ENCODE measurements at places on chromosomes 13 and 19.
A peak's percentile ranks its signal among the peaks of the same experiment; 100 is the strongest.

DNA sequence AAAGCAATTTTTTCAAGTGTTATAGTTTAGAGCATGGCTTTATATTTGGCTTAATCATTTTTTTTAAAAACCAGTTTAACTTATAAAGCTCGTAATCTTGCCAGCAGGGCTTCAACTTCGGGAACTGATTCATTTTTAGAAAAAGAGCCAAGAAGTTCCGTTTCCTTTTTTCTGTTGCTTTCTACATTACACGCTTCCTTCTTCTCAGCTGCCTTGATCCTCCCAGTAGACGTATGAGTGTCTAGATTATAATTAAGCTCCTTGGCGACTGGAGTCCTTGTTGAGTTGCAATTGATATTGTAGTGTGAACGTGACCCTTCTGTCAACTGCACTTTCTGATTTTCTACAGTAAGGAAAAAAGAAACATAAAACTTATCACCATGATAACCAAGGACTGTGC, 497.2 kb downstream of the DIAPH3 start:
- no peak for DNase-seq

DNA sequence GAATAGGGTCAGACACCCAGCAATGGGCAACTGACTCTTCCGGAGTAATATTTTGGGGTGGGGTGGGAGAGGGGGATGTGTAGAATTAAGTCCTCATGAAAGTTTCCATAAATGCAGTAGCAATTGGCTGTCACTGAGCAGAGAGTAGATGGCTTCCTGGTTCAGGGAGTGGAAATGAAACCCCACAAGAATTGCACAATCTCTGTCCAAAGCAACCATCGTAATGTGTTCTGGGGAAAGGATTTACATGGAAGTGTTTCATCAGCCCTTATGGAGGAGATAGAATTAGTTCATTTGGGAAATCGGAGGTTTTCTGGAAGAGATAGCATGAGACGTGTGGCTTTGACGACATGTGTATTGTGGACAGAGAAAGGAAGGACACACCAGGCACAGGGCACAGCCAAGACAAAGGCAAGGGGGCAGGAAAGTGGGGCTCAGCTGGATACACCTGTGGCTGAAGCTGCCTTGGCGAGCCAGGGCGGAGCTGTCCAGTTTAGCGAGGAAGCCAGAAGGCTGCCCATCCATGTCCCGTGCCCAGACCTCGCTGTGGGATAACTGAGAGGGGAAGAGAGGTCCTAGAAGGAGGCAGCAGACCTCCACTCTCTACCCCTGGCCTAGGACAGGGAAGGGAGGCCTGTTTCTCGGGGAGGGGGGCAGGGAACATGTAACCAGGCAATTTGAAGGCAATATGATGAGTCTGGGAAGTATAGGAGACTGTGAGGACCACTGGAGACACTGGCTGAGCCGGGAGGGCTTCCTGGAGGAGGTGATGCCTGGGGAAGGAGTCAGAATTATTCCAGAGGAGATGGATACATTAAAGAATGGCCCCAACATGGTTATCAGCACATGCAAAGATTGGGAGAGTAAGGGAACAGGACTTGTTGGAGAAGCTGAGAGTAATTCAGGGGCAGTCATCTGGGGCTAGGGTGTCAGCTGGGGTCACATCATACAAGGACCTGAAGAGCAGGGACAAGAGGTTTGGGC, 2.6 kb upstream of the CLEC4G start:
- DNase-seq, result no peak

DNA sequence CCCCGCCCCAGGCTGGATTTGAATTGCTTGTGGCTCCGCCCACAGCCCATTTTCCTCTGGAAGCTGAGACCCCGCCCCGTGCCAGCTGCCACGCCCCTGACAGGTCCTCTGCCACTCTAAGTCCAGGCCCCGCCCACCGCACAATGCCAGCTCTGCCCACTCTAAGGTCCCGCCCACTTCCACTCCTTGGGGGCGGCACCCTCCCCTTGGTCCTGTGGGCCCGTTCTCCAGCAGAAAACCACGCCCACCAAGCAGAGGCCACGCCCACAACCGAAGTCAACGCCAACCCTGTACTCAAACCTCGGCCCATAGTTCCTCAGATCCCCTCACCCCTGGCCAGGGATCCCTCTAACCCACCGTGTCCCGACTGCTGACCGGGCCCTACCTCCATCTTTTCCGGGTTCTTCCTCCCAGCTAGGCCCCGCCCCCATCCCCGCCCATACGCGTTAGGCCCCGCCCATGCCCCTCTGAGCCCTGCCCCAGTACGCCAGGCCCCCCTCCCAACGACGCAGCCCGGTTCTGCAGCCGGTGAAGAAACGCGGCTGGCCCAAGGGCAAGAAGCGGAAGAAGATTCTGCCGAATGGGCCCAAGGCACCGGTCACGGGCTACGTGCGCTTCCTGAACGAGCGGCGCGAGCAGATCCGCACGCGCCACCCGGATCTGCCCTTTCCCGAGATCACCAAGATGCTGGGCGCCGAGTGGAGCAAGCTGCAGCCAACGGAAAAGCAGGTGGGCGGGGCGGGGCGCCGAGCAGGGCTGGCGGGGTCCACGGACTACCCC, 1.3 kb downstream of the HMG20B start:
- DNase-seq, result peak; percentile 95

- DNase-seq, result no peak
Measured at GRCh38 chr13:99572921-99573320, 71.6 kb downstream of the TM9SF2 start.

DNA sequence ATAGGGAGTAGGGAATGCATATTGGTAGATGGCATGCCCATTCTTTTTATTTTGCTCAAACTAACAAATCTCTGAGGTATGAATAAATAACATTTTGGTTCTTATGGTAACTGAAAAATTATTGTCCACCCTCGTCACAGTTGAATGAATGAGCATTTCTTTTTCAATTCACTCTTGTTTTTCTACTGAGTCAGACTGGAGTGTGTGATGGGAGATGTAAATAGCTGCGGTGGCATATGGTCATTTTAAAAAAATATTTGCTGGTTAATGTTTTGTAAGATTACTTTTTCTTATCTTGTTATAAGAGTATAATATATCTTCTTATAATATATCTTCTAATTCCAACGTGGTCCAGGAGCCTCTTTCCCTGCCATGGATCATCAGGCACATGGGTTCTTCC, 586.5 kb downstream of the SLITRK5 start:
- no peak for DNase-seq

GRCh38 chr19:29503785-29504184, 22.0 kb upstream of the VSTM2B start:
- no peak for DNase-seq

- no peak for DNase-seq
Measured at GRCh38 chr13:20128459-20128931, 32.4 kb downstream of the GJA3 start.

DNA sequence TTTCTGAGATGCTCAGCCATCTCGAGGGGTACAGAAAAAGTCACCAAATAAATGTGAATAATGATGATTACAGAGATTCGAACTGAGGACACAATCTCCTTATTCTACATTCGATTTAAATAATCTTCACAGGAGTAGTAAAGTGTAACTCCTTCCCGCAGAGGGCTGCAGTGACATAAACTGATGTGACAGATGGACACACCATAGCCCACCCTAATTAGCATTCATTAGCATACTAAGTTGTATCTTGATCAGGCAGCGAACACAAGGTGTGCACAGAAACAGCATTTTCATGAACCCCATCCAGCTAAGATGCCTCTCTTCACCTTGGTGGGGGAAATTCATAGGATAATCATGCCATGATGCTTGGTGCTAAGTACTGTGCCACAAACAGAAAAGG, 83.0 kb downstream of the TNFSF11 start:
- DNase-seq, result no peak

DNA sequence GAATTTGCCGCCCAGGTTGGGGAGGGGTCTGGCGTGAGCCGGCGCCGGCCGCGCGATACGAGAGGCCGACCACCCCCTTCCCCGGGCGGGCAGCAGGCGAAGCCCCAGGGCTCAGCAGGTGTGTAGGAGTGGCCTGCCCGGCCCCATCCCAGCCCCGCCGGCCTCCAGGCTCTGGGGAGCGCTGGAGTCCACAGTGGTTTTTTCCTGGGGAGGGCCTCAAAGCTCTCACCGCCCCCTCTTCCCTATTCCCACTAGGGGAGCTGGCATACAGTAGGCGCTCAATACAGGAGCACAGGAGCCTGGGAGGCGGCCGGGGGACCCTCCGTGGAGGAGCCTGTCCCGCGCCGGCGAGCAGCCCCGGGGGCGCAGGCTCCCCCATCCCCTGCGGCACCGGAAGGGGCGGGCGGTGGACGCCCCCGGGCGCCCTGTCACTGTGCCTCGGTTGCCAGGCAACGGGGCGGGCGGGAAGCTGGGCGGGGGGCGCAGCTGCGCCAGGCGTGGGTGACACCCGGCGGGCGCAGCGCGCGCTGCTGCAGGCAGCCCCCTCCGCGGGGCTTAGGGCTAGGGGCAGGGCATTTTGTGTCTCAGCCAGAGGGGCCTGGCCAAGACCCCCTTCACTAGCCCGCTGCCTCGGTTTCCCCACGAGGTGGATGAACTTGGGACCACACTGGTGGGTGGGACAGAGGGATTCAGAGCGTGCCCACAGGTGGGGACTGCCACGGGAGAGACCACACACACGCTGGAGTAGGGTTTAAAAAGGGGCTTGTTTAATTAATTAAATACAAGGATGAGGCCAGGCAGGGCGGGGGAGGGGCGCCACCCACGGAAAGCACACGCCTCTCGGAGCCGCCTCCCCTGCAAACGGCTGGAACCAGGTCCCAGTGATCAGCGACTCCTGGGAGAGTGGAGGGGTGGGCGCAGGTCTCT, 3.6 kb upstream of the REXO1 start:
- DNase-seq, result no peak

GRCh38 chr13:73556902-73557301, 498.1 kb downstream of the KLF5 start:
- no peak for DNase-seq

GRCh38 chr19:15488489-15489226, 9.4 kb upstream of the PGLYRP2 start:
- DNase-seq, result no peak

GRCh38 chr13:113646921-113647340, 11.1 kb downstream of the ATP4B start:
- no peak for DNase-seq

Measured in RPMI8226 (cell line).